ENCODE measurements at places on chromosomes 11 and 22.

- DNase-seq = no peak
Observed at GRCh38 chr11:117839380-117839881, 14.9 kb upstream of the FXYD2 start.

- peak; percentile 60 for DNase-seq
Observed at GRCh38 chr11:68855205-68855981, 13.7 kb upstream of the CPT1A start.

GRCh38 chr11:64592656-64593055, 1.6 kb downstream of the SLC22A12 start:
- DNase-seq = no peak

- DNase-seq = no peak
Observed at GRCh38 chr11:2235588-2236326, 34.6 kb downstream of the ASCL2 start.

DNA sequence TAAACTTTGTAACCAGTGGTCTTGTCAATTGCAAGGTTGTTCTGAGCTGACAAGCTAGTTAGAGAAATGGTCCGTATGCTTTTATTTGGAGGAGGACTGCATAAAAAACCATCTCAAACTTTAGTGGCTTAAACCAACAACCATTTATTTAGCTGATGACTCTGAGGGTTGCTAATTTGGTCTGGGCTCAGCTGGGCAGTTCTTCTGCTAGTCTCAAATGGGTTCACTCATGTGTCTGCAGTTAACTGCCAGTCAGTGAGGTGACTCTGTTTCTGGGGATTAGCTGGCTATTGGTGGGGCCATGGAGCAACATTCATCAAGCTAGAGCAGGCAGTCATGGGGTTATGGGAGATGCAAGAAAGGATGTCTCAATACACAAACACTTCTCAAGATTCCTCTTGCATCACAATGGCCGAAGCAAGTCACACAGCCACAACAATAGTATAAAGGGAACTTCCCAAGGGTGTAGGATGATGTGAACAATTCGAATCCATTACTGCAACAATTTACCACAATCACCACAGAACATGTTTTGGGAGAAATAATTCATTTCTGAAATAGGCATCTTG, 521.9 kb downstream of the INSC start:
- DNase-seq = no peak

DNA sequence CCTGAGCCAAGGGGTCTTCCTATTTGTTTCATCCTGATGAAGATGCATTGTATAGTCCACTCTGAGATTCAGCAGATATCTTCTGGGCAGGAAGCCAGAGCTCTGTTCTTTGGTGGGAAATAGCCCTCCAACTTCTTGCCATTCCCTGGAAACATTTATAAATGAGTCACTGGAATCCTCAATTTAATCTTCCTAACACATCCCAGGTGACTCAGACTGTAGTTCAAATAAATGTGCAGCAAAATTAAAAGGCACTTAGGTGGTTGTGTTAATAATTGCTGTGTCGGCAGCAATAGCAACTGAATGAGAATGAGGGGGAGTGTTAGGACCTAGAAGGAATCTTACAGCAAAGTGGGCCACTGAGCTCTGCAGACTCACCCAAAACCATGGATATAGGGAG, 108.6 kb downstream of the INSC start:
- DNase-seq = no peak

GRCh38 chr22:36329254-36330078, 58.3 kb downstream of the MYH9 start:
- peak; percentile 92 for DNase-seq

DNA sequence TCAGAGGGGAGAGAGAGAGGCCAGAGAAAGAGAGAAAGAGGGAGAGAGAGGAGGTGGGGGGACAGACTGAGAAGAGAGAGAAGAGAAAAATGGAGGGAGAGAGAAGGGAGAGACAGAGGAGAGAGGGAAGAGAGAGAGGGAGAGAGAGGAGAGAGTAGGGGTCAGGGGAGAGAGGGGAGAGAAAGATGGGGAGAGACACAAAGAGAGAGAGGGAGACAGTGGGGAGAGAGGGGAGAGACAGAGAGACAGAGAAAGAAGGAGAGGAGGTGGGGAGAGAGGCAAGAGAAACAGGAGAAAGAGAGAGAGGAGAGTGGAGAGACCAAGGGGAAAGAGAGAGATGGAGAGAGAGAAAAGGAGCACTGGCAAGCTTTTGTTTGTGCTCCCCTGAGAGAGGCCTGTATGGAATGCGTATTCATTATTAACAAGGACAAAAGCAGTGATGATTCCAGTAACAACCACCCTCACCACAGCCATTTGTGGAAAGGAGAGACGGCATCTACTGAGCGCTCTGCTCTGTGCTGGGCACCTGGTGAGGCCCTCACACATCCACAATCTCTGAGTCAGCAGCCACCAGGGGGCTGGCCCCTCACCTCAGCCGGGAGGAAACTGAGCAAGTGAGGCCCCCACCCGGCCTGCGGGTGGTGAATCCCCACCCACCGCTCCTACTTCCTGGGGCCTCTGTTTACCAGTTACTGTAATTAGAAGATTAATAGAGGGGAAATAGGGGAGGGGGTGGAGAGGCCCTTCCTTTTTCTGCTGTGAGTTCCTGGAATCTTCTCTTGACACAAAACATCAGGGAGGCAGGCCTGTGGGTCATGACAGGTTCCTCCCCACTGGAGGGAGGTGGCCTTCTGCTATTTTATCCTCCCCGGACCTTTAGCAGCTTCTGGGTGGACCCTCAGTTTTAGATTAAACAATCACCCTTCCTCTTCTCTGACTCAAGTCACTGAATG, 14.6 kb upstream of the MIAT start:
- peak; percentile 89 for DNase-seq

DNA sequence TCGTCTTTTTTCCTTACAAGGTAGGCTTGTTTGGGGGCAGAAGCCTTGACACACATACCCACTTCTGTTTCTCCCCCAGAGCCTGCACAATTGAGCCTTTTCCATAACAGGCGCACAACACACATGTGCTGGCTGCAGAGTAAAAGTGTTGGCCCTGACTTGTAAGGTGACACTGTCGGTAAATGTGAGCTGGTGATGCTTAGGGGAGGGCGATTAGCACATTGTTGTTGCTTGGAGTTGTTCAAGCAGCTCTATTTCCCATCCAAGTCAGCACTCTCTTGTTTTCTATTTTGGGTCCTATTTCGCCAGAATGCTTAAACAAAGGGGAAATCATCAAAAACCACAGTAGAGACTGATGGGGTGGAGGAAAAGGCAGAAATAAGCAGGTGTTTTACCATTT, 51.9 kb upstream of the PTPRJ start:
- DNase-seq = peak; percentile 43

DNA sequence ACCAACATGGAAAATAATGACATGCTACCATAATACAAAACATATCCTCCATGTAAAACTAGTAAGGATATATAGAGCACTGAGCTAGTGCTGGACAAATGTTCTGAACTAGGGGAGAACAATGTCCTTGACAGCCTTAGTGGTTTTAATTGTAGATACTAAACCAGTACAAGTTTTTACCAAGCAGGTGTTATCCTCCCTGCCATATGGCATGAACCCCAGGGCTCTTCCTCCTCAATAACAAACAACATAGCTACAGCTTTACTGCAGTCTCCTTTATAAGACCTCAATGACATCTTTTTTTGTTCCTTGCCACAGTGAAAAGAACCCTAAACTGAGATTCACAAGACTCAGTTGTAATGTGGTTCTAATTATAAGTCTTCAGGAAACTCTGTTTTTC, 70.2 kb upstream of the GDPD4 start:
- no peak for DNase-seq

DNA sequence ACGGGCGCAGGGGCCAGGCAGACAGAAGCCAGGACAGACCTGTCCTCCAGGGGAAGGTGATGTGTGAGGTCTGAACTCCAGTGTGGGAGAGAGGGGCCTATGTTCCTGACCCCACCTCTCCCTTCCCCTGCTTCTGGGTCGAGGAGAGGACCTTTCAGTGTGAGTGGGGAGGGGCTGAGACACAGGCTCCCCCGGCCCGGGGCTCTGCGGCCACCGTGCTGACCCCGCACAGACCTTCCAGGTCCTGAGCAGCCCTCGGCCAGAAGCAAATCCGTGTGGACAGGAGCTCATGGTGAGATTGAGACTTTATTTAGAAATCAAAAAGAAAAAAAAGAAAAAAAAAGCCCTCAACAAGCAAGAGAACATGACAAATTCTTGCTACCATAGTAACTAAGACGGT, 680.5 kb downstream of the BRD1 start:
- DNase-seq = no peak

DNA sequence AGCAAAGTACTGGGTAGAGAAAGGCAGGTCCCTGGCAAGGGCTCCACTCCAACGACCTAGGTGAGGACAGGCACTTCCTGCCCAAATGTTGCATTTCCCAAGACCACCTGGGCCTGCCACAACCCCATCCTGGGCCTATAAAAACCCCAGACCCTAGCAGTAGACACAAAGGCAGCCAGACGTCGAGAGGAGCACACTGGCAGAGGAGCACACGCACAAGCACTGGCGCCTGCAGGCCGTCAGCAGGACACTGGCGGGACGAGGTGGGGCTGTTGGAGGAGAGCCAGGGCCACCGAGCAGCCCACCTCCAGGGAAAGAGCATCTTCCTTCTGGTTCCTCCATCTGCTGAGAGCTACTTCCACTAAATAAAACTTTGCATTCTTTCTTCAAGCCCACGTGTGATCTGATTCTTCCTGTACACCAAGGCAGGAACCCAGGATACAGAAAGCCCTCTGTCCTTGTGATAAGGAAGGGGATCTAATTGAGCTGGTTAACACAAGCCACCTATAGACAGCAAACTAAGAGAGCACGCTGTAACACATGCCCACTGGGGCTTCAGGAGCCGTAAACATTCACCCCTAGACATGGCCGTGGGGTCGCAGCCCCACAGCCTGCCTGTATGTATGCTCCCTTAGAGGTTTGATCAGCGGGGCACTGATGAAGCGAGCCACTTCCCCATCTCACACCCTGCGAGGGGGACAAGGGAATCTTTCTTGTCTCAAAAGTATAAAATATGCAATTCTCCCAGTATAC, 89.7 kb upstream of the MTMR2 start:
- no peak for DNase-seq

- DNase-seq = no peak
Observed at GRCh38 chr11:63523151-63523550, 13.5 kb upstream of the PLAAT4 start.

DNA sequence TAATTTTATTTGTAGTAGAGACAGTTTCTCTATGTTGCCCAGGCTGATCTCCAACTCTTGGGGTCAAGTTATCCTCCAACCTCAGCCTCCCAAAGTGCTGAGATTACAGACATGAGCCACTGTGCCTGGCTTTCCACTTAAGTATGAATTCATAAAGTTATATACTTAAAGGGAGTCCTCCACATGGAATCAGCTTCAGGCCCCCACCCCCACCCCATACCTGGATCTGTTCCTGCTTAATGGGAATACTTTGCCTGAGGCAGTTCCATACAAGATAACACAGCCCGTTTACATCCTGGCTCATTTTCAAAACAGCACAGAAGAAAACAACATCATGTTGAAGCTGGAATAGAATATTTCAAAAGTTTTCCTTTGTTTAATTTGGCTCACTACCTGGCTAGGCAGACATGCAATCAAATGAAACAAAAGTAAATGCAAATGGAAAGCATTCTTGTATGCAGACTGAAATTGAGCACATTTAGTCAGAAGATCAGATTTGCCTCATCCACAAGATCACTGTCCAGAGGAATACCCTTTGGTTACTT, 82.4 kb downstream of the FAT3 start:
- no peak for DNase-seq

GRCh38 chr22:43574738-43575137, 162.9 kb downstream of the MPPED1 start:
- DNase-seq = no peak

DNA sequence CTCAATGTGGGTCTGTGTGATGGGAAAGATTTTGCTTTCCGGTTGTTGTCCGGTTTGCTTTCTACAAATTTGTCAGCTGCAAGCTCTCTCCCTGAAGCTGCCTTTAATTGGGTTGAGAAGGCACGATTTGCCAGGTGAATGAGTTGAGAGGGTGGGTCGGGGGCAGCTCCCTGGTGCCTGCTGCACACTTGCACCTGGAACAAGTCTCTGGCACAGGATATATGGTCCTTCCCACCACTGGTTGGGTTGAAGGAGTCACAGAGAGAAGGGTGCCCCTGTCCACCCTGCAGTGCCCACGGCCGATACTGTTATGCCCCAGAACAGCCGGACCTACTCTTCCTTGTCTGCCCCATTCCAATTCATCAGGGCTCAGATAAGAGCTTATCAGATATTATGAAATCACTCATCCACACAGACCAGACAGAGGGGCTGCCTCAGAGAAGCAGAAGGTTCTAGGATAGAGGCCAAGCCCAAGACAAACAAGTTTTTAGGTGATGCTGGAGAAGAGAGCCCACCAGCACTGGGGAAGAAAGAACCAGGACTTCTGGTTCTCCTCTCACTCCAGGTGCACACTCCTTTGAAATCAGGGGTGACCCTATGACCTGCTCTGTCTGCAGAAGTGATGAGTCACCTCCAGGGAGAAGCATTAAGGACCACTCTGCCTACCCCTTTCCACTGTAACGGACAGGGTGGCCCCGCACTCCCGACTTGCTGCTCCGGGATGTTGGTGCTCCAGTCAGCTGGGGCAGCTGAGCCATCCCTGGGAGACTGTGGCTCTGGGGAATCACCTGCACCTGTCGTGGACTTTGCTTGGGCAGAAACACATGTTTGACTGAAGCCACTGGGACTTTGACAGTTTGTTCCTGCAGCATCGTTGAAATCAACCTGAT, 45.3 kb downstream of the RTL6 start:
- no peak for DNase-seq

DNA sequence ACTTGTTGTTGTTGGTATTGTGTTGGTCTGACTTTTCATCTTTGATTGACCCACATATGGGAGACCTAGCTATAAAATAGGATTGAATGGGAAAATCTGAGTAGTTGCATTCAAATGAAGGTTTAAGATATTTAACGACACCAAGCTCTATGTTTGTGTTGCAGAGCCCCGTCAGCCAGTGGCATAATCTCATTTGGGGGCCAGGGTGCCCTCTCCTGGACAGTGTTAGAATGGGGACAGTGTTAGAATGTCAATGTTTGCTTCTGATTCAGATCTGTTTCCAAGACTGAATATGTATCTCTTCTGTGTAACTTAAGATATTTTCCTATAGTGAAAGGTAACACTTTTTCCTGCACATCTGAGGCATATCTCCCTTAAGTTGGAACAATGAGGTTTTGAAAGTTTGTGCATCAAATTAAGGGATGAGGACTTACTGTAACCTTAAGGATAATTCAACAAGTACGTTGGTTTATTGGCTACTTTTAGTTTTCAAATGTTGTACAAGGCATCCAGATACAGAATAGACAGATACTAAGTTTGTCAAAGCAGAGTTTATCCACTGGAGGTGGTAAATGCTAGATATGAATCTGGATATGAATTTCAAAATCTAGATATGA, 5.3 kb upstream of the OR52M1 start:
- peak; percentile 54 for DNase-seq

- DNase-seq = no peak
Observed at GRCh38 chr11:23232652-23233051, 372.4 kb upstream of the CCDC179 start.

DNA sequence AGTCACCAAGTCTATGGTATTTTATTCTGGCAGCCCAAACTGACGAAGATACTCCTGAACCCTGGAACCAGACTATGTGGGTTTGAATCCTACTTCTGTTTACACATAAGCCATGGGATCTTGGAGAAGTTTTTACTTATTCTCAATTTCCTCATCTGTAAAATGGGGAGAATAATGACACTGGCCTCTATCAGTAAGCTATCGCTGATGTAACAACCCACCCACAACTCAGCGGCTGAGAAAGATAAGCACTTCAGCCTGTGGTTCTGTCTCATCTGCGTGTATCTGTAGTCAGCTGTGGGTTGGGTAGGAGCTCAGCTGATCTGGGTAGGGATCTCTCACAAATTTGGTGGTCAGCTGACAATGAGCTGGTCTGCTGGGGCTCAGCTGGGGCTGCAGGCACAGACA, 68.0 kb upstream of the ALX4 start:
- no peak for DNase-seq

- DNase-seq = no peak
Observed at GRCh38 chr11:67371911-67372320, 1.5 kb downstream of the CLCF1 start.
